ENCODE measurements at places on chromosomes 6 and 20. TPM values are rescaled to one million over a fixed set of nuclear protein-coding genes. Genes with fewer than 3 reads are reported as not detected.

The TAP1 gene
- total RNA-seq = 49.2 TPM

The DAAM2 gene
- total RNA-seq = not detected

The ADAM33 gene
- 0.33 TPM for total RNA-seq

The ATP9A gene
- total RNA-seq = 9.5 TPM

The BLCAP gene
- 106 TPM for total RNA-seq

The DTNBP1 gene
- total RNA-seq = 9.7 TPM

The BTNL2 gene
- not detected for total RNA-seq

The MATN4 gene
- not detected for total RNA-seq

Measured in mammary epithelial cell (primary cell).